Activated T-cell treated with anti-CD3 and anti-CD28 coated beads, Interleukin-2, amount 50 U/mL, for 4 hours (primary cell): ENCODE measurements at places on chromosomes 2 and 18. TPM values are rescaled to one million over a fixed set of nuclear protein-coding genes. Genes with fewer than 3 reads are reported as not detected.

CCDC178 gene
- not detected for total RNA-seq

SNRNP27 gene
- total RNA-seq = 77.1 TPM

HOXD12 gene
- total RNA-seq = not detected

ITGB1BP1 gene
- 119 TPM for total RNA-seq

PRKAG3 gene
- total RNA-seq = not detected

MROH2A gene
- total RNA-seq = not detected

GKN2 gene
- not detected for total RNA-seq
